Cardiac septum (tissue), 1 donor: ENCODE measurements at places on chromosomes 6 and 20.
A peak's percentile ranks its signal among the peaks of the same experiment; 100 is the strongest.

DNA sequence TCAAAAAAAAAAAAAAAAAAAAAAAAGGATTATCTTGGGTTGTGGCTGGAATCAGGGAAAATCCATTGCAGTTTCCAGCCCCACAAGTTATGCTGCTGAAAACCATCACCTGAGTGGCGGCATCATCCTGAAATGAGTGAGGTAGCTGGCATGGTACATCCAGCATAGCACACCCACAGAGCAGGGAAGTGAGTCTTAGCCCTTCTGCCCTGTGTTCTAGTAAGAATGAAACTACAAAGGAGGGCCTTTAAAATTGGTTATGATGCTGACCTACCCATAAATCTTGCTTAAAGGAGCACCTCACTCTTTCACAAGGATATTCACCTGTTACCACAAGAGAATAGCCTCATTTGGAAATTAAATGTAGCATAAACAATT is 119.2 kb downstream of the NFATC2 start:
- DNase-seq, result no peak

DNA sequence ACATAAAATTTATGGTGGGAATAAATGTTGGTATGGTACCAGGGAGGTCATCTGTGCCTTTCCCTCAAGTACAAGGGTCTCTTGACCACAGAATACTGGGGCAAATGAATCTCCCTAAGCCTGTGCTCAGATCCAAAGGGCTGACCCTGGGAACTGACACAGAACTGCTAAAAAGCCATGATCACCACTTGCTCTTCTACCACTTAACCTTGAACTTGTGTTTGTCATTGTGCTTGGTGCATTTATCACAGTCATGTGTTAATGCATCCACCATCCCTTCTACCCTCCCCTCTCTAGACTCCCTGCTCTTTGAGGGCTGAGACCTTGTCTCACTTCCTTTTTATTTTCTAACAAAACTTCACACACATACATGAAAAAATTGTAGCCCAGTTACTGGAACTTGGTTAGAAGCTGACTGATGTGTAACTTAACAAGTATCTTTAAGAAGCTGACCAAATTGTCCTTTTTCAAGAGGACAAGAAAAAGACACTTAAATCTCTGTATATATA is 46.1 kb upstream of the PBOV1 start:
- no peak for DNase-seq

DNA sequence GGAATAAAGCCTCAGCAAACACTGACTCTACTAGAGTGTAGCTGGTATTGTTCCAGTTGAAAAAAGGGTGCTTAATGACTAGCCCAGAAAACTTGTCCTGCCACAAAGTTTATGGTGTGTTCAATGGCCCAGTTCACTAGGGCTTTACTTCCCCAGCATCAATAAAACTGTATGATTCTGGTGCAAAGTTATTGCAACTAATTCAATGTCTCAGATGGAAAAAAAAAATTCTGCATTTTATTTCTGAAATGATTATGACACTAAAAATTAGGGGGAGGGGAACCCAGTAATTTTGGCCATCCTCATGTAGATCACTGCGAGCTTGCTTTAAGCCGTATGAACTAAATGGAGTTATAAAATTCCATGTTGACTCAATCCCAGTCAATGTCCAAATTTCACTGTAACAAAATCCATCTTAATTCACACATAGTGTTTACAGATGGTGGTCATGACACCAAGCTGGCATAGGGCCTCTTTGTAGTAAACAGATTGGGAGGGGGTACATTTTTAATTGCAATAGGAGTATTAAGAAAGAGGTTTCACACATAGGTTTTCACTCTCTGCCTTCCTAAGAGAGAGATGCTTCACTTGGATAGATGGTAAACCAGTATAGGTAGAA is 41.2 kb downstream of the PTPRK start:
- DNase-seq, result no peak

DNA sequence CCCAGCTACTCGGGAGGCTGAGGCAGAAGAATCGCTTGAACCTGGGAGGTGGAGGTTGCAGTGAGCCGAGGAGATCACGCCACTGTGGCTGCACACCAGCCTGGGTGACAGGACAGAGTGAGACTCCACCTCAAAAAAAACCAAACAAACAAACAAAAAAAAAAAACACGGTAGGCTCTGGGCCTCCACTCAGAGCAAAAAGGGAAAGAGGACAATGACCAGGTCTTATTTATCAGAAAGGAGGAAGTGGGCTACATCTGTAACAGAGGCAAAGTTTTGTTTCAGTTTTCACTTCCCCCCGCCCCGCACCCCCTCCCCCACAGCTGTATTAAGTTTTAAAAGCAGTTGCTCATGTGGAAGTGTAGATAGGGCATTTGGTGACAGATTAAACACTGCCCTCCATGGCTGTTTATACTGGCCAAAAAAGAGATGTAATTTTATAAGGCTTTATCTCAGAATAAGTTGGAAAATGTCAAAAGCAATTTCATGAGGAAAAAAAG is 114.6 kb downstream of the RCAN2 start:
- DNase-seq, result no peak

- no peak for DNase-seq
Observed at GRCh38 chr20:62792940-62793756, 3.1 kb upstream of the MRGBP start.

GRCh38 chr20:6053064-6053775 is 640 bp downstream of the LRRN4 start:
- no peak for DNase-seq

GRCh38 chr20:31840906-31841816 is 4.2 kb downstream of the FOXS1 start:
- DNase-seq, result no peak

DNA sequence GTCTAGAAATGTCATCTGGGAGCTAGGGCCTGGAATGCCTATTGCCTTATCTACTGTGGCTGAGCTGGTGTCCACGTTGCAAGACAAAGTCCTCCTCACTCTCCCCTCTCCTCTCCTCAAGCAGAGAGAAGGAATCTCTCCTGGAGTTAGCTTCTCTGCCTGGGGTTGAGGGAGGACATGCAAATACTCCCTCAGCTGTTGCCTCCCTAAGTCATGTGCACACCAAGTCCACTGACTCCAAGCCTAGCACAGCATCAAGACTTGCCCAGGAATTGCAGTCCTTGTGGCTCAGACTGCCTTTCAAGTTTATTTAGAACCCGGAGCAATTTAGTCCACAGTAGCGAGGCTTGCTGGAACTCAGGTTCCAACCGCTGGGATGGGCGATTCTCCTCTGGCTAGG is 38.0 kb upstream of the SCP2D1 start:
- no peak for DNase-seq

DNA sequence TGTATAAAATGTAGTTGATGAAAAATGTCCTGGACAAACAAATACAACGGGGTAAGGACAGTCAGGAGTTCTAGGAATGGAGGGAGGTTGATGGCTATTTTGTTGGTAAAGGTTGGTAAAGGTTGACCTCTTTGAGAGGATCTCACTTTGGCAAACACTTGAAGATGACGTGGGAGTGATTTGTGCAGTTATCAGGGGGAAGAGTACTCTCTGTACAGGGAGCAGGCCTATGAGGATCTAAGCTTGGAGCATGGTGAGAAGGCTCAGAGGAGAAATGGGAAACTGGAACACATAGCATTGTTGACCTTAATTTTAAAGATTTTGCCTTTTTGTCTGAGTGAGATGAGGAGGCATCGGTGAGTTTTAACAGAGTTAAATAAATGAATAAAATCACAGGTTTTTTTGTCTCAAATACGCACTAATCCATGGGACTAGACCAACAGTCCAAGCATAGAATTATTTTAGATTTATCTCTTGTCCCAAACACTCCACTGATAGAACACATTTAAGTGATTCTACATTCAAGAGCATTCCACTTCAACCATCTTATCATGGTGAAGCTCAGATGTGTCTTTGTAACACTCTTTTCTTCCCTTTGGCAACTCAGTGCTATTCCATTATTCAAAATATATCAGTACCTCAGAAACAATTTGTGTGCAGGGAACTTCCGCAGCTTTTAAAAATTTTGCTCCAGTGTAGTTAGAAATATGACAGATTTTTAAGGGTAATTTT is 5.7 kb downstream of the LAMA2 start:
- DNase-seq, result no peak

GRCh38 chr6:11432713-11433450 is 104.7 kb upstream of the TMEM170B start:
- no peak for DNase-seq

DNA sequence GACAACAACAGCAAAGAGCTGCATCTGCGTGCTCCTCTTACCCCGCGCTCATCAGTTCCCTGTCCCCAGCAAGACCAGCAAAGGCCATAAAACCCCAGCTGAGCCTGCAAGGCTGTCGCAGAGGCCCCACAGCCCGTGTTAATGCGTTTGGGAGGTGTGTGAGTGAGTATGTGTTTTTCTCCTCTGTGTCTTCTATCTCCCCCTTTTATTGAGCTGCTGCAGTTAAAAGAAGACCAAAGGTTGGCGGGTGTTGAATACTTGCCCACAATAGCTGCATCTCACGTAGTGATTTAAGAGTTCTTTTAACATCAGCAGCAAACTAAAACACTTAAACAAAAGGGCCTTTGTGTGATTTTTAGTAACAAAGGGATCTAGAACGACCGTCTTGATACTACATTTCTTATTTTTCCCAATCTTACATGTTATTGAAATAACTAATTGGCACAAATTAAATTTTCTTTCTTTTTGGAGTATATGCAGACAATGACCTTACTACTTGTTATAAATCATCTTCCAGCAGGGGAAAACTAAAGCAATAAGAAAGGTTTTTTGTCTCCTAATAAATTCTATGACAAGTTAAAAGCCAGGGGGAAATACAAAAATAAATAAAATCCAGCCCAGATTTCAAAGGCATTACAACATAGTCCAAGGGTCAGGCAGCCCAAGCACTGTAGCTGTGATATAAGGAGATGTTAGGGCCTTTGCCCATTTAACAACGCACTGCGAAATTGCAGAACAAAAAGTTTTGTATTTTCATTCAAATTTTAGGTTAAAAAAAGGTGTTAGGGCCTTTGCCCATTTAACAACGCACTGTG is 27.2 kb upstream of the CNKSR3 start:
- no peak for DNase-seq

DNA sequence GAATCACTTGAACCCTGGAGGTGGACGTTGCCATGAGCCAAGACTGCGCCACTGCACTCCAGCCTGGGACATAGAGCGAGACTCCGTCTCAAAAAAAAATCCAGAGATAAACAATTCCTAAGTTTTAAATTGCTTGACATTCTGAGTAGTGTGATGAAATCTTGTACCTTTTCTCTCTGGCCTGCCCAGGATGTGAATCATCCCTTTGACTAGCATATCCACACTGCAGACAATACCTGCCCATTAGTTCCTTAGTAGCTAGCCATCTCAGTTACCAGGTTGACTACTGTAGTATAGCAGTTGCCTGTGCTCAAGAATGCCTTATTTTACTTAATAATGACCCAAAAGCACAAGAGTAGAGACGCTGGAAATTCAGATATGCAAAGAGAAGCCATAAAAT is 2.8 kb downstream of the ZFP57 start:
- no peak for DNase-seq

DNA sequence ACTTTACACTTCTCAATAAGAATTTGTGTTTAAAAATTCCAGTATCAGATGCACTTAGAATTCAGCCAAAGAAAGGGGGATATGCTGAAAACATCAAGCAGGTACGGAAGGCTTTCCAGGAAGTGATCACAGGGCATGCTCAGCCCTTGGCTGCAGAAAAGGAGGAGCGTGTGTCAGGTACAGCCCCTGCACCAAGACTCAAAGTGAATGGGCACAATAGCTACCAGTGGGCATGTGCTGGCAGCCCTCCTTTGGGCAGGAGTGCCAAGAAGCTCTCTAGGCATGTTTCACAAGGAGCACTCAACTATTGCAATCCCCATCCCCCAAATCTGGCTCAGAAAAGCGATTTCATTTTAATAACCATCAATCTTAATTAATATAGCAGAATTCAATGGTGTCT is 298.8 kb downstream of the GMDS start:
- DNase-seq, result no peak

DNA sequence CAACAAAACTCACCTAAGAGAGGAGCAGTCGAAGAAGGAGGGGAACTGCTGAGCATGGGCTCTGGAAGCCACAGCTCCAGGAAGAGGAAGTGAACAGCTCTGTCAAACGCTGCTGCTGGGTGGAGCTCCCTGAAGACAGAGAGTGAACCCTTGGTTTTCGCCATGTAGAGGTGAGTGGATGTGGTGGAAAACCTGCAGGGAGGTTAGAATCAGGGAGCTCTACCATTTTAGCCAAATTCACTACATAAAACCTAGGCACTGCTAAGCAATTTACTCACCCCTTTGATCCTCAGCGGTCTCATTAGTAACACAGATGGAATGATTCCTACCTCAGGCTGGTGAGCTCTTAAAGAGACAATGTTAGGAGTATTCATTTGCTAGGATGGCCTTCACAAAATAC is 19.4 kb upstream of the TFAP2A start:
- no peak for DNase-seq

- DNase-seq, result no peak
Observed at GRCh38 chr20:50536333-50536732, 26.1 kb downstream of the PTPN1 start.

DNA sequence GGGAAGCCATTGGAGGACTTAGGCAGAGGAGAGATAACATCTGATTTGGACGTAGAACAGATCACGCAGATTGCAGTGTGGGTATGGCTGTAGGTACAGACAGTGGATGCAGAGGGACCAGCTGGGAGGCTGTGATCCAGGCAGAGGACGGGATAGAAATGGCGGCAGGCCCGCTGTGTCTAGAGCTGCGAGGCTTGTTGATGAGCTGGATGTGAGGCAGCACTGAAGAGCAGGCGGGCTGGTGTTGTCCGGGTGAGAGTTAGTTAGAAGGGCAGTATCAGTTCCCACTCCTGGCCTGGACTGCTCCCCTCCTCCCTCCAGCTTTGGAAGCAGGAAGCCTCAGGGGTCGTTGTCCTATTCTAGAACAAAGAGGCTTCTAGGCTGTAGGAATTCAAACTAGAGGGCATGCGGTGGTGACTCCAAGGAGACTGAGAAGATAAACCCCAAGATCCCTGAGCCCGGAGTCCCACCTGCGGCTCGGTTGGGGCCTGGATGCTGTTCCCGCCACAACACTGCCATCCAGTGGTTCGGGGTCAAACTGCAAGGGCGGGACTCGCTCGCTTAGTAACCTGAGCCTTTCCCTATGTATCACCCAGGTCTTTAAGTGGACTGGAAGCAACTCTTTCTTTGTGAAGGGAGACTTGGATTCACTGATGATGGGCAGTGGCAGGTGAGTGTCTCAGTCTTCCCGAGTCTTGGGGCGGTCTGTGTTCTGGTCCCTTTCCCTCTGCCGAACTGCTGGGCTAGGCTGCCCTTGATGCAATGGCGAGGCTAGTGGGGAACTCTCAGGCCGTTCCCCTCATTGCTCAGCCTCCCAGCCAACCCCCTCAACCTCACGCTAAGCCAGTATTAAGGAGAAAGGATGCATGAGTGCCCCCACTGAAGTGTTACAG is 11.2 kb downstream of the TLDC2 start:
- peak; percentile 90 for DNase-seq

DNA sequence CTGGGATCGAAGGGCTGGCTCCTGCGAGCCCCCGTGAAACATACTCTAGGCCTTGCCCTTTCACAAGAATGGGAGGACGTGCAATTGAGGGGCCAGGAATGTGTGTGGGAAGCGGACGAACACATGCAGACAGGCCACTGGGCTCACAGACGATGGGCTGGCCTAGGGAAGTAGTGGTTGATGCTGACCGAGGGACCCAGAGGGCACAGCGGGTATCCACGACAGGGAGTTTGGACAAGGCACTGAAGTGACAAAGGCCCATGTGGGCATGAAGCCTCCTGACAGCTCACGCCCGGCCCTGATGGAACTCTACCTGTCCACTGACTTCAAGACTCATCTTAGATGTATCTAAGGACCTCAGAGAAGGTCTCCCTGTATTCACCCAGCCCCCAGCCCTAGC is 52.2 kb downstream of the MYH7B start:
- DNase-seq, result peak; percentile 60
